Daoy (cell line): ENCODE measurements at places on chromosomes 2 and 18.

DNA sequence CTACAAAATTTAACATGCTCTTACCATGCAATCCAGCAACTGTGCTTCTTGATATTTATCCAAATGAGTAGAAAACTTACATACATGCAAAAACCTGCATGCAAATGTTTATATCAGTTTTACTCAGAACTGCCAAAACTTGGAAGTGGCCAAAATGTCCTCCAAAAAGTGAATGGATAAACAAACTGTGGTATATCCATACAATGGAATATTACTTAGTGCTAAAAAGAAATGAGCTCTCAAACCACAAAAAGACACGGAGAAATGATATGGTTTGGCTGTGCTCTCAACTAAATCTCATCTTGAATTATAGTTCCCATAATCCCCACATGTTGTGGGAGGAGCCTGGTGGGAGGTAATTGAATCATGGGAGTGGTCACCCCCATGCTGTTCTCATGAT, 267.2 kb downstream of the ZEB2 start:
- no peak for DNase-seq

DNA sequence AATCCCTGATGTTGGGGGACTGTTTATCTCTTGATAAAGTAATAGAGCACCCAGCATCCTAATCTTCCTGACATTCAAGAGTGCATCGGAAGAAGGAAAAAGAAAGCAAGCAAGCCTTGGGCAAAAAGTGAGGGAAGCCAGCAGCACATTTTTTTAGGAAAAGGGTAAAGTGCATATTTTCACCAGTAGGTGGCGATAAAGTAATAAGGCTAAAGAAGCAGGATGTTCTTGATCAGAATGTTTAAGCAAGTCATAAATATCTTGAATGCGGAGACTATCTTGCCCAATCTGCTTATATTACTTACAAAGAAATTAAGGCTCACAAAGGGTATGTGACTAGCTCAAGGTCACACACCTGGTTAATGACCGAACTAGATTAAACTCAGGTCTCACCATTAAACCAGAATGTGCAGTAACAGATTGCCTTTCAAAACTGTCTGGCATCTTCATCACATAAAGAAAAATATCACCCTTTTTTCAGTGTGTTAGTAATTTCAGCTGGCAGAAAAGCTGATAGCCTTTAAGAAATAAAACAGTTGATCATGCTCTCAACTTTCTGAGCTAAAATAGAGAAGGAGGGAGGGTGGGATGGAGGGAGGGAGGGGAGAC, 83.8 kb downstream of the VIT start:
- peak; percentile 36 for DNase-seq

- no peak for DNase-seq
Measured at GRCh38 chr18:76374330-76375281, 120.4 kb downstream of the ZNF516 start.

DNA sequence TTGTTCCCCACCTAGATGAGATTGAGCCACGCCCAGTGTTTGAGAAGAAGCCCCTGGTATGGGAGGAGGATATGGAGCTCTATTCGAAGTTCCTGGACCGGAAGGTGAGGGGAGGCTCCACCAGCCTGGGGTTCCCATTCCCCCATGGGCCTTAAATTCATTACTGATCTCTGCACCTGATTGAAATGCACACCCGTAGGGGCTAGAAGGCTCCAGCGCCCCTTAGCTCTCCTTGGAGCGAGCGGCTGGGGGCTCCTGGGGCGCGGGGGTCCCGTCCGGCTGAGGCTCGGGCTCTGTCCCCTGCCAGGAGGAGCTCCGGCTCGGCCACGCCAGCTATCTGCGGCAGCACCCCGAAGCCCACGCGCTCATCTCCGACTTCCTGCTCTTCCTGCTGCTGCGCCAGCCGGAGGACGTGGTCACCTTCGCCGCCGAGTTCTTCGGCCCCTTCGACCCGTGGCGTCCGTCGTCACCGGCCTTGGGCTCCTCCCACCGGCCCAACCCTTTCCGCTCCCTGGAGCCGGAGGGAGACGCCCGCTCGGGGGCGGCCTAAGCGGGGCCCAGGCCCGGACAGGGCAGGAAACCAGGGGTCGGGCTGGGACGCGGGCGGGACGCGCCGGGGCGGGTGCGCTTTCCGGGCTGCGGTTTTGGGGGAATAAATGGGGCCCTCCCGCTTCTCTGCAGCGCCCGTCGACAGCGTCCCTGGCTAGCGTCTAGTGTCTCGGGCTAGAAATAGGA, 10.9 kb downstream of the CATIP start:
- peak; percentile 84 for DNase-seq
